Esophagus mucosa (tissue), 1 donor: ENCODE measurements at places on chromosomes 3 and 15. TPM values are rescaled to one million over a fixed set of nuclear protein-coding genes. Genes with fewer than 3 reads are reported as not detected.

GRCh38 chr3:70992562-70993204 is 590.8 kb downstream of the FOXP1 start:
- ATAC-seq, result no peak

- ATAC-seq, result no peak
Measured at GRCh38 chr3:97948351-97949109, 23.7 kb downstream of the RIOX2 start.

DNA sequence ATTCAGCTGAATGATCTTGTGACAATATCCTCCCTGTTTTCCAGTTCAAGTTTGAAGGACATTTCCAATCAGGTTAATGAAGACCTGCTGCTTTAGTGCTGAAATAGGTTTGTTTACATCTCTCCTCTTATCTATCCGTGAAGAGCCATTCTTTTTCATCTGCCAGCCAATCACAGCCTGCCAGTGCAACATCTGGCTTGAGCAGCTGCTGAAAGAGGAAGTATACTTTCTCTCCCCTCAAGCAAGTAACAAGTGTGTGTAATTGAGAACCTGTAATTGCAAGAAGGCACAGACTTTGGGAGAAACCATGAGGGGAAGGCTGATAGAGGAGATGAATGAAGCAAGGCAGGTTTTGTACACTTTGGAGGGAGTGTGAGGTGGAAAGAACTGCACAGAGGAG is 404.3 kb downstream of the AGBL1 start:
- no peak for ATAC-seq

DNA sequence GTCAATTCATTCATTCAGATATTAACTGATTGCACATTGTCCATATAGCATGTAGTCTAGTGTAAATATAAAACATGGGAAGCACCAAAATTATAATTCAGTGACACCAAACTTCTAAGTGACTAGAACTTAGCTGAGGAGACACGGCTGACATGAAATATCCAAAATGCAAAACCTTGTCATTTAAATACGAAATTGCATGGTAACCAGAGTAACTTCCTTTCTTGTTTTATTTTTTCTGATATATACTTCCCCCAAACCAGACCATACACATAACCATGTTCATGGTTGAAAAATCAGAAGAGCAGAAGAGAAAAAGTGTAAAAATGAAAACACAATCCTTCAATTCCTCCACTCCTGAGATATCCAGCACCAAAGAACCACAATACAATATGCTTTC is 38.0 kb downstream of the CBLB start:
- no peak for ATAC-seq

DNA sequence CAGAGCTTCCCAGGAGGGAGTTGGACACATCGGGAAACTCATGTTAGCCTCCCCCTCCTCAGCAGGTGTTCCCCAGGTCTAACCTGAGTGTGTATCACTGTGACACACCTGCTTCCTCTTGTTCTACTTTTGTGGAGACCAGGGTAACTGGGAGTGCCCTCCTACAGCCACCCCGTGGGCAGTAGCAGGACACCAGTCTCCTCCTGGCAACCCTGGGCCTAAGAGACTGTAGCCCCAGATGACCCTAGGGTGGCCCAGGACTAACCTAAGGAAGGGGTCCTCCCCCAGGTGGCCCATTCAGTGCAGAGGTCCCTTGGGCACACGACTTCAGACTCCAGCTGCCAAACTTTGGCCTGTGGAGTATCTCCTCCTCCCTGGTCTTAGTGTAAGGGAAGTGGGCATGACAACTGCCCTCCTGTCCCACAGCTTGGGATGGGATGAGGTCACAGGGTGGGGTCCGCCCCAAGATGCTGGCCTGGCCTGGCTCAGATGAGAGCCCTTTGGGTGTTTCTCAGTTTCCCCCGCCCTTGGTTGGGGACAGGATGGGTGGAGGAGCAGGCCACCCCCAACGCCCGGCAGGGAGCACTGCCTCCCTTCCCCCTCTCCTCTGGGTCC is 4.8 kb downstream of the CSK start:
- no peak for ATAC-seq

GRCh38 chr3:97232393-97233034 is 418.1 kb downstream of the EPHA6 start:
- ATAC-seq, result peak; percentile 83

GRCh38 chr3:79018265-79018664 is 749.5 kb downstream of the ROBO1 start:
- ATAC-seq, result no peak

NMNAT3 gene
- 5.4 TPM for total RNA-seq

MYD88 gene
- 41.5 TPM for total RNA-seq

ISL2 gene
- not detected for total RNA-seq
